ENCODE measurements at places on chromosomes 2 and 18.
A peak's percentile ranks its signal among the peaks of the same experiment; 100 is the strongest.

GRCh38 chr2:96920801-96921560, 51.1 kb upstream of the SEMA4C start:
- no peak for DNase-seq

DNA sequence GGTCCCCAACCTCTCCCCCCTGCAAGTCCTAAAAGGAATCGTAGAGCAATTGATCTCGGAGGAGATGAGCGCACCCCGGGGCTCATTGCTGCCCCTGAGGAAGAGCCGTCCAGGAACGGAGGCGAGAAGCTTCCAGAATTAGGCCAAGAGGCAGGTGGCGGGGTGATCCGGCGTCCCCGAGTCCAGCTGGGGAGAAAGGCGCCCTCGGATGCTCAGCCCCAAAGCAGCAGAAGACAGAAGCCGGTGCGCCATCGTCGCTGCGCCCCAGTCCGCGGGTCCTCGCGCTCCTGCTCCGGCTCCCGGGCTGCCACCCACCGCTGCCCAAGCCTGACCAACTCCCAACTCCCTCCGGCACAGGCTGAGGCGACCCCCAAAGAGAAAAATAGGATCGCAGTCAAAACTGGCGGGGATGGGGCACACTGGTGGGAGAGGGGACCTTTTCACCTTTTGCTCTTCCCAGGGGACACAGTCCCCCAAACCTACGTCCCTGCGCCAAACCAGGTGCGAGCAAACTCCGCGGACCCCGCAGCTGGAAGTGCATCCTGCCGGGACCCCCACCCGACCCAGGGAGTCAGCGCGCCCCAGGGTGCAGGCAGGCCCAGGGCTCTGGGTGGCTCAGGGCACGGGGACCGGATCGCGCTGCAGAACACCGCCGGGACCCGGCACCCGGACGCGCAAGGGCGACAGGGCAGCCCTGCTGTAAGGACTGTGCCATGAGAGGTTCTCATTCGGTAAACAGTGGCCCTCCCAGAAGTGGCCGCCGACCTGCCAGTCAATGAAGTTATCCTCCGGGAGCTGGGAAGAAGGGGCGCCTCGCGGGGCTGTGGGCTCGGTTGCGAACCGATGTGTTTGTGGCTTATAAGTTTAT, 8.4 kb upstream of the MEIS1 start:
- no peak for DNase-seq

GRCh38 chr2:471560-471959, 183.7 kb upstream of the ALKAL2 start:
- DNase-seq: no peak

GRCh38 chr2:174681099-174682006, 82.9 kb downstream of the CHRNA1 start:
- DNase-seq: no peak

DNA sequence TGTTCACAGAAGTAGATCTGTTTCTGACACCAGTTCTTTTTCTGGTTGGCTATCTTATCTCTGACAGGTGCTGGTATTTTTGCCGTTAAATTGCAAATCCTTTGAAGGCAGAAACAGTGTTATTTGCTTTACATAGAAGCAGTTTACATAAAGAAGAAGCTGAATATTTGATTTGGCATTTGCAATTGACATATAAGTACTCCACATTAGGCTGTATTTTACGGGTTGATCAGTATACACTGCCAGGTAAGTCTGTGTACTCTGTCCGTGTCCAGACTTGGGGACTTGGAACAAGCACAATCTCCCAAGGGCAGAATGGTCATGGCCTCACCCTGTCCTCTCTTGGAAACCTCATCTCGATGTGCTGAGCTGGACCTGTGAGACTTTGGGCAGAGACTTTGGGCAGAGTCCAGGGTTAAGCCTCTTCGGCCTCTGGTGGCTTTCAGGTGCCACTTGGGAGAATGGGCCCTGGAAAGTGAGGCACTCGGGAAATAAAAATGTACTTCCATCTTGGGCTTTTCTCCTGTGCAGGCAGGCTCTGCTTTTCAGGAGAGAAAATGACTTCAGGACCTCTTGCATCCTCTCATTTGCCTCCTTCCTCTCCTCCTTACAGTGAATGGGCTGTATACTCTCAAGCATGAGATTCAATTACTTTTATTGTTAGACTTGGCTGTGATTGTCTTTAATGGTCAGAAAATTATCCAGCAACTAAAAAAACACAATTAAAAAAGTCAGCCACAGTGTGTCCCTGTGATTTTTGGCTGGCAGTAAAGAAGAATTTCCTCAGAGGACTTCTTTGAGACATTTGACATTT, 108.5 kb downstream of the RAPGEF4 start:
- DNase-seq: no peak

DNA sequence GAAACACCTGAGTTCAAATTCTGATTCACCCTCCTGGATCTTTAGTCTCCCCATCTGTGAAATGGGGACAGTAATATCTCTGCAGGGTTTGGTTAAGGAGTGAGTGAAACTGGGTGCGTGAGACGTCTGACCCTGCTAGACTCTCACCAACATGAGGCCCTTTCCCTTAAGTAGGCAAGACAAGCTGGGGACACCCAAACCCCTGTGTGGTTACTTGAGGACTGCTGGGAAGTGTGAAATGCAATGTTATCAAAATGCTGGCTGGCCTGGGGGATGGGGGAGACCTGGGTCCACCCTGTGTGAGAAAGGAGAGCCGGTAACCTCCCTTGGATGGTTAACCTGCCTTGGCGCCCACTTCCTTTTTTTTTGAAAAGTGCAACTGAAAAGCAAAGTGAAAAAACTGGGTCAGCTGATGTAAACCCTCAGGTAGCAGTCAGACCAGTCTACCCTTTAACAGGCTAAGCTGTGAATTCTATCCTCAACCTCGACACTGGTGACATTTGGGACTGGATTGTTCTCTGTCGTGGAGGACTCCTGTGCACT, 82.3 kb downstream of the INPP5D start:
- DNase-seq: peak; percentile 29

- no peak for DNase-seq
Measured at GRCh38 chr2:203567691-203568090, 32.6 kb upstream of the RAPH1 start.

Measured in CD4-positive, alpha-beta T cell treated with Interleukin-15 for 4 hours (primary cell).